T-helper 2 cell (primary cell): ENCODE measurements at places on chromosomes 13 and 19.
A peak's percentile ranks its signal among the peaks of the same experiment; 100 is the strongest.

- no peak for DNase-seq
These were observed 1.3 kb downstream of the ATP7B start for GRCh38 chr13:52009946-52010345.

- DNase-seq, result no peak
These were observed 1011.6 kb downstream of the PCDH9 start for GRCh38 chr13:66218583-66218982.

DNA sequence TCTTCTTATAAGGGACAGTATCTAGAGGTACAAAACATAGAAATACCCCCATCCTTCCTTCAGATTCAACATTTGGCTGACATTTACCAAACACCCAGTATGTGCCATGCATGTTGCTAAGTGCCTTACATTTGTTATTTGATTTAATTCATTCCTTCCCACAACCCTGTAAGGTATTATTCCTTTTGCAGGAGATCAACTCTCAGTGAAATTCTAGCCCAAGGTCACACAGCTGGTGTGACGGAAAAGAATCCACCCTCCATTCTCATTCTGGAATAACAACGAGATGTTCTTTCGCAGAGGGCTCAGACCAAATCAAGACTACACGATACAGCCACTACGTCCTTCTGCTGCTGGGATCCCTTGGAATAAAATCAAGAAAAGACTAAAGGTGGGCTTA is 67.8 kb downstream of the C13orf42 start:
- no peak for DNase-seq

DNA sequence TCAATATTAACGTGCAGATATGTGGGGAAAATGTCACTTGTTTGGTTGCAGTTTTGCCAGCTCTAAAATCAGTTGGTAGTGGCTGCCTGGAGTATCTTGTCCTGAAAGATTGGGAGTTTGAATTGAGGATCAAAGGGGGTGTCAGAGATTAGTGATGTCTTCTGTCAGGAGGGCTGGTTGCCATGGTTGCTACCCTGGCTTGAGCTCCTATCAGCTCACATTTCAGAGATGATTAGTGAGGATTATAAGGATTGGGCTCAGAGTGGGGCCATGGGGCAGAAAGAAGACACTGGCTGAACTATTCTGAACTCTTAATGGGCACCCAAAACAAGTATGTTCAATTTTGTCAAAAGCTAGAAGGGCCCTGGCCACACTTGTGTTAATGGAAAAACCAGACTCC is 95.5 kb upstream of the RNF113B start:
- no peak for DNase-seq

DNA sequence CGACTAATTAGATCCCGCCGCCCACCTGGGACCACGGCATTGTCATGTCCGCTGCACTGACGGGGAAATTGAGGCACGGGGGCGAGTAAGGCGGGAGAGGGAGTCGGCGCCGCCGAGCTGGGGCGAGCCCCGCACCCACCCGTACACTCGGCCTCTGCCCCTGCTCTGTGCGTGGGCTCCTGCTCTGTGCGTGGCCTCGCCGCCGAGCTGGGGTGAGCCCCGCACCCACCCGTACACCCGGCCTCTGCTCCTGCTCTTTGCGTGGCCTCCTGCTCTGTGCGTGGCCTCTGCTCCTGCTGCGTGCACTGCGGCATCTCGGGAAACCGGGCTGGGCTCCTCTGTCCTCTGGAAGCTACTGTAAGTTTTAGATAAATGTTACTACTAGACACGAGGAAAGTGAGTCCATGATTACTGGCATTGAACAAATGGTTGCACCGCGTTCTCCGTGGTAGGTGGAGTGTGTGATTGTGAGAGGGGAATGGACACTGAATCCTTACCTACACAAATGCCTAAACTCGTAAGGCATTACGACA is 826 bp upstream of the C1QTNF9 start:
- DNase-seq, result no peak

GRCh38 chr13:23518231-23518630 is 52.0 kb upstream of the TNFRSF19 start:
- DNase-seq, result no peak

DNA sequence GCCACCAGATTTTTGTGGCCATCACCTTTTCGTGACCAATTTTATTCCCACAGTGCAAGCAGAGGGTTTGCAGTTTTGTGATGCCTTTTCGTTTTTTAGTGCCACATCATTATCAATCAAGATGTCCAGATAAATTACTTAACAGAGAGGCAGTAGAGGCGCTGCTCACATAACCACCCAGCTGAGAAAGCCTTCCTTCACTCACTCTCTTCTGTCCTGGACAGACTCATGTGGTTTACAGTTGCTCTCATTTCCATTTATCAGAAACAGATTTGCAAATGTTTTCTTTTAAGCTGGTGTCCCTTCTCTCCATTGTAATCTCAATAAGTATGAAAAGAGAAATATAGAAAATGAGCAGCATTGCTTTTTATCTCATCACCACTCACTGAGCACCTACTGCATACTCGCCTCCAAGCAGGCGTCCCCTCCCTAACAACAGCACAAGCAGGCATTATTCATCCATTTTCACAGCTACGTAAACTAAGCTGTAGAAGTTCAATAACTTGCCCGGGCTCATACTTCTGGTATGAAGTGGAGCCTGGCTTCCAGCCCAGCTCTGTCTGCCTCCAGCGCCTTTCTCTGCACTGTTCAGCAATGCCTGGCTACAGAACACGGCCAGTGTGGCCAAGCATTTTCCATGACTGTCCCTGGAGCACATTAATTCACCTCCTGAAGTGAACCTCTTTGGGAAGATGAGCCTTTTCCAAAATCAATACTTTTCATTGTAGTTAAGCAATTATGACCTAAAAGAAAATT is 34.6 kb upstream of the KATNAL1 start:
- no peak for DNase-seq

DNA sequence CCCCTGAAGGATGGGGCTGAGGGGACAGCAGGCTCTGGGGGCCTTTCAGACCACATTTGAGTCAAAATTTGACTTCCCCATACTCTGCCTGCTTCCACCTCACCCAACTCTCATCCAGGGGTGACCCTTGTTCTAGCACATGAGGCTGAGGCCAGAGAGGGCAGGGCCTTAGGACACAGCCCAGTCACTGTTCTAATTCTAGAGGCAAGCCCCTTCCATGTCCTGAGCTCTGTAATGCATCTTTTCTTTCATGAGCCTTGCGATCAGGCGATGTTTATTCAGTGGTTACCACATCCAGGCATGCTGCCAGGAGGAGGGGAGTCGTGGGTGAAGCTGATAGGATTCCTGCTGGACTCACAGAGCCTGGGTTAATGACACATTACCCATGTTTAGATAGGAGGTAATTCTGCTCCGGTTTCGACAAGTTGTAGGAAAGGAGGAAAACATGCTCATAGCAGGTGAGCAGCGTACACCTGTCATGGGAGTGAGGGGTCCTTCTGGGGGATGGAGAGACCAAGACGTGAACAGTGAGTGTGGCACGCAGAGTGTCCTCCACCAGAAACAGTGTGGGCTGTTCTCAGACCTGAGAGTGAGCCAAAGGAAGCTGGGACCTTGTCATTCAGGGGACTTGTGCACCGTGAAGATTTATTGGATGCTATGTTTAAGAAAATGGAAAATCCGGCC is 9.3 kb downstream of the RPS9 start:
- no peak for DNase-seq

DNA sequence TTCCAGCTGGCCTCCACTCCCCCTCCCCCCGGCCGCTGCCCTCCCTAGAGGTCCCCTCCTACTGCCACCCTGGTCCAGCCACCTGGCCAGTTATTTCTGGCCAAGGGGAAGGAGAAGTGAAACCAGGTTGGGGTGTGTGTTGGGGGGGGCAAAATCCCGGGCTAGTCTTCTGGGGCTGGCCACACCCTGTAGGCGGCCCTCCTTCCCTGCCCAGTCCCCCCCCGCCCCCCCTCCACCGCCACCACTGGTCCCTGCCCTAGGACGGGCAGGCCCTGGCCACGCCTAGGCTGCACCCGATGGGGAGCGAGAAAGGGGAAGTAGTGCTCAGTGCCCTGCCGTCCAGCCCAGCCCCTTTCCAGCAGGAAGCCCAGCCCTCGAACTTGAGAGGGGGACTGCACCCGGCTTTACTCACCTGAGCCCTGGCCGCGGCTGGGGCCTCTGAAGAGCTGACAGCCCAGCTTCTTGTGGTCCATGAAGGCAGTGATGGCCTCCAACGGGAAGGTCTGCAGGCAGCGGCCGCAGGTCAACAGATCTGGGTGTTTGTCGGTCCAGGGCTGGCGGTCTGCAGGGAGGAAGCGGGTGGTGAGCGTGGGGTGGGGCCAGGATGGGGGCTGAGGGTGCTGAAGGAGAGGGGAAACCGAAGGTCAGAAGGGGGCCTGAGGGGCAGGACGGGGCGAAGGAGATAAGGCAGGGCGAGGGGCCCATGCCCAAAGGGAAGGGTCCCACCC is 813 bp downstream of the ZNF296 start:
- no peak for DNase-seq

- DNase-seq, result no peak
These were observed 9.9 kb downstream of the PTH2 start for GRCh38 chr19:49413348-49413747.

DNA sequence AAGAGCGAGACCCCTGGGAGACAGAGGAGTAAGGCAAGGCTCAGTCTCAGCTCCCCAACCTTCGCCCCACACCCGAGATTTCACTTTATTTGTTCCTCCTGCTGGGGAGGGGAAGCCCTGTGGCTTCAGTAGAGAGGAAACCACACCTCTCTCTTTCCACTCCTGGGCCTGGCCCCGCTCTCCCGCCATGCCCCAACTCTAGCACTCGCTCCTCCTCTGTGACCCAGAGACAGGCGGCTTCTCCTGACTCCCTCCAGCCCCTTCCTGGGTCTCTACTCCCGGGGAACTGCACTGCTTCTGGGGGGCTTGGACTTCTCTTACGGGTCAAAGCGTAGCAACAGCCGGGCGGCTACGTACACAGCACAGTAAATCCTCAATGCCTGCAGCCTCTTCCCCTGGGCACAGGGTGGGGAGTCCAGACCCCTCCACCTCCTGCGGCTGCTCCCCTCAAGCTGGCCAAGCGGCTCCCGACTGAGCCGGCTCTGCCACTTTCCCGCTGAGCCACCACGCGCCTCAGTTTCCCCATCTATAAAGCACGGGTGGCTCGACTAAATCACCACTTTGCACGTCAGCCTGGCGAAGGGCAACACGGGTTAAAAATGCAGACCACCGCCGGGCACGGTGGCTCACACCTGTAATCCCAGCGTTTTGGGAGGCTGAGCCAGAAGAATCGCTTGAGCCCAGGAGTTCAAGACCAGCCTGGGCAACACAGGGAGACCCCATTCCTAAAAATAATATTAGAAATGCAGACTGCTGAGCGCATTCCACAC is 1.4 kb downstream of the RNF126 start:
- peak; percentile 40 for DNase-seq

DNA sequence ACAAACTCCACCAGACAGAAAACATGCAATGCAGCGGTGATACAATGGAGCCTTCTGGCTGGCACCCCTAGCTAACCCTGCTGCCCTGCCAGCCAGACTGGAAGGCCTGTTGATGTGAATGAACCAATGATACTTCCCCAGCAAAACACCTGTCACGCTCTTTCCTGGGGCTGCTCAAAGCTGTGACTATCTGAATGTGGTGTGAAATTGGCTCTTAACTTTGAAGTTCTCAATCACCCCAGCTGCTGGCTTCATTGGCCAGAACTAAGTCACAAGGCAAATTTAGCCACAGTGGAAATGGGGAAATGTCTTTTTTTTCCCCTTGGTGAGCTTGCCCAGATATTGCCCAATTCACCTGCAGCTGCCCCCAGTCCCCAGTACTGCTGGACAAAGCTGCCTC is 147.3 kb downstream of the SLC7A1 start:
- DNase-seq, result no peak

DNA sequence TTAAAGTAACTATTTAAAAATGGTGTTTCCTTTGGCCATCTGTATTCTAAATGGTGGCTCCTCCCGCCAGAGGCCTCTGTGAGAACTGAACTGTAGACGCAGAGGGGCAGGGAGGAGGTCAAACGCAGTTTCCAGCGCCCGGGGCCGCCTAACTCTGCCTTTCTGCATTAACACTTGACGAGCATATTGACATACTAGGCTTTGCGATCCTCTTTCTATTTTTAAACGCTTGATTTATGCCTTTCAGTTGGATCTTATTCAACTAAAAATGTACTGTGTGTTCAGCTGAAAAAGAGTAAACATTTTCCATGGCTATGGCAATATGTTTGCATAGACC is 74.7 kb downstream of the SPACA7 start:
- DNase-seq, result no peak

DNA sequence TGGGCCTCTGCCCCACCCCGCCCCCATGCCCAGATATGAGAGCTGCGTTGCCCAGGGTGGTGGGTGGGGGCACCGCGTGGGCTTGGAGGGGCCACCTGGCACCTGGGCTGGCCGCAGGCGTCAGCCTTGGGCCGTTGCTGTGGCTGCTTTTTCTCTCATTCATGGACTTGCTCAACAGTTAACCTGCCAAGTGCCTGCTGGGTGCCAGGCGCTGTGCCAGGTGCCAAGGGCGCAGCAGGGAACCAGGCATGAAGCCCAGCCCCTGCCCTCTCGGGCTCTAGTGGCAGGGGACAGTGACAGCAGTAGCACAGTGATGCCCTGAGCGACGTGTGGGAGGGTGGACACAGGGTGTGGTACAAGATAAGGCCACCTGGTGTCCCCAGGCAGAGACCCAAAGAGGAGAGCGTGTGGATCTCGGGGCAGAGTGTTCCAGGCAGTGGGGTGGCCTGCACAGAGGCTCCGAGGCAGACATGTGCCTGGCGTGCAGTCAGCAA is 28.1 kb downstream of the DHX34 start:
- no peak for DNase-seq
